Erythroblast (primary cell): ENCODE measurements at places on chromosomes 2 and 18.
A peak's percentile ranks its signal among the peaks of the same experiment; 100 is the strongest.

GRCh38 chr2:216159646-216160045 lies 50.5 kb downstream of the XRCC5 start:
- no peak for DNase-seq

DNA sequence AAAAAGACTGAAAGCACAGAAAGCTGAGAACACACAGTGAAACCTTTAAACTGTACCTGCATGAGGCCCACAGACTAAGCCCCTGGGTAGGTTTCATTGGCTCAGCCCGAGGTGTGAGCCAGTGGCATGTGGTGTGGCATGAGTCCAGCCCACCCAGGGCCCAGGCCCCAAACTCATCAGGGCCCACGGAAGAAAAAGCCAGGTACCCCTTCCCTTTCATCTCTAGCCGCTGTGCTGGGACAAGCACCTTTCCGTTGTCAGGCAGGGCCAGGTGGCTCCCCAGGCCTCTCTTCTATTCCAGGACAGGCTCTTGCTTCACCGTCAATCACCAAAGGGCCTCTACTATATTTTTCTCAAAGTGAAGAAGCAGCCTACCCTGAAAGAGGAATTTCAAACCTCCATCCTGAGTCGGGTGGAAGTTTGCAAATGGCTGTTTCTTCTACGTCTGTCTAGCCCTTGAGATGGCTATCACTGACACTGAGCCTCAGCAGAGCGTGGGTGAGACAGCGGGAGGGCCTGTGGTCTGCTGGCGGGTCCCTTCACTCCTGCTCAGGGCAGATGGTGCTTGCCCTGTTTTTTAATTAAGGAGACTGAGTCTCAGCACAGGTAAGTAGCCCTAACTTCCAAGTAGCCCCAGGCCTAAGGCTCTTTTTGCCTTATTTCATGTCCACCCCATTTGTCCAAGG lies 8.6 kb downstream of the DNAJB2 start:
- peak; percentile 62 for DNase-seq

DNA sequence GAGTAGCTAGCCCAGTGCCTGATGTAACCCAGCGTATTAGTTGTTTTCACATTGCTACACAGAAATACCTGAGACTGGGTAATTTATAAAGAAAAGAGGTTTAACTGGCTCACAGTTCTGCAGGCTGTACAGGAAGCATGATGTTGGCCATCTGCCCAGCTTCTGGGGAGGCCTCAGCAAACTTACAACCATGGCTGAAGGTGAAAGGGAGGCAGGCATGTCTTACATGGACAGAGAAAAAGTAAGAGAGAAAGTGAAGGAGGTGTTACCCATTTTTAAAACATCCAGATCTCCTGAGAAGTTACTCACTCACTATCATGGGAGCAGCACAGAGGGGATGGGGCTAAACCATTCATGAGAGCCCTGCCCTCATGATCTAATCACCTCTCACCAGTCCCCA lies 6.1 kb upstream of the CYRIA start:
- peak; percentile 63 for DNase-seq

- peak; percentile 37 for DNase-seq
Observed at GRCh38 chr2:64854773-64855237, 134.4 kb upstream of the SLC1A4 start.

DNA sequence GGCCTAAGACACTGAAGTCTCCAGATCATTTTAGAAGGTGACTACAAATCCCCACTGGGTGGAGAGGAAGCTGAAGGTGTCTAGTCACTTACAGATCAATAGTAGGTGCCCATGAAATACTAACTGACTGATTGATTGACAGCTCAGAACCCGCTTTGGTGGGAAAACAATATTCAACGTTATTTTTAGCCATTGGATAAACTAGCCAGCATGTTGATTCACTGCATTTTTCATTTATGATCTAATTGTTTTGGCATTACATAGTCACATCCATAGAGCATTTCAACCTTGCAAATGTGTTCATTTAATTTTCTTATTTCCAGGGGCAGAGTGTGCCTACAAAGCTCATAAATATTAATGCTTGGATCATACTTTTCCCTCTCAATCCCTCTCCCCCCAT lies 162.3 kb downstream of the MREG start:
- DNase-seq: no peak

DNA sequence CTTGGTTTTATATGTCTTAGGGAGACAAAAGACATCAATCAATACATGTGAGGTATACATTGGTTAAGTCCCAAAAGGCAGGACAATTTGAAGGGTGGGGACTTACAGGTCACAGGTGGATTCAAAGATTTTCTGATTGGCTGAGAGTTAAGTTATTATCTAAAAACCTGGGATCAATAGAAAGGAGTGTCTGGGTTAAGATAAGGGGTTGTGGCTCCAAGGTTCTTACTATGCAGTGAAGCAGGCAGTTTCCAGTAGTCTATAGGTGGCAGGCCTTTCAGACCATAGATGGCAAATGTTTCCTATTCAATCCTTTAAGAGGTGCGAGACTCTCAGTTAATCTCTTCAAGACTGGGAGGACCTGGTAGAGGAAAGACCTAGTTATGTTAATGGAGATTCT lies 42.1 kb upstream of the NEB start:
- no peak for DNase-seq
